Right atrium auricular region (tissue), 2 donors: ENCODE measurements at places on chromosomes 11 and 22. TPM values are rescaled to one million over a fixed set of nuclear protein-coding genes. Genes with fewer than 3 reads are reported as not detected.

GLYAT gene
- not detected for total RNA-seq

CHRDL2 gene
- total RNA-seq: 4.2 TPM

SOX6 gene
- 14.3 TPM for total RNA-seq

DNA sequence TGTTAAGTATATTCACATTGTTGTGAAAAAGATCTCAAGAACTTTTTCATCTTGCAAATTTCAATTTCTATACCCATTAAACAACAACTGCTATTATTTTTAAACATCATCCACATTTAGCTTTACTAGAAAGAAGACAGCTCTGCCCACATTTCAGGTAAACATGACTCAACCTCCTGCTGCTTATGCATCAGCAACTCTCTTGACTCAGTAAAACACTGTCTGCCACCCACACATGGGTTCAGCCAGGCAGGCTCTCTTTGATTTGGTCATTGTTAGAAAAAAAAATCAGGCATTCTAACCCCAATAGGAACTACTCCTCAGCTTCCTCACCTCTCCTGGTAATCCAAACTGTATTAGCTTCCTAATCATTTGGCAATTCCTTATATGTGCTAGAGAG, 5.1 kb upstream of the ENDOD1 start:
- H3K4me3 ChIP-seq: no peak overlapping the region
- H3K27ac ChIP-seq: no peak overlapping the region
- H3K27me3 ChIP-seq: no peaks in the 10 kb centered on the region

- no peak overlapping the region for H3K27ac ChIP-seq
- no peaks in the 10 kb centered on the region for H3K27me3 ChIP-seq
- no peak for DNase-seq
- no peak overlapping the region for H3K4me3 ChIP-seq
Measured at GRCh38 chr22:39773976-39774539, 119.5 kb downstream of the ENTHD1 start.

DNA sequence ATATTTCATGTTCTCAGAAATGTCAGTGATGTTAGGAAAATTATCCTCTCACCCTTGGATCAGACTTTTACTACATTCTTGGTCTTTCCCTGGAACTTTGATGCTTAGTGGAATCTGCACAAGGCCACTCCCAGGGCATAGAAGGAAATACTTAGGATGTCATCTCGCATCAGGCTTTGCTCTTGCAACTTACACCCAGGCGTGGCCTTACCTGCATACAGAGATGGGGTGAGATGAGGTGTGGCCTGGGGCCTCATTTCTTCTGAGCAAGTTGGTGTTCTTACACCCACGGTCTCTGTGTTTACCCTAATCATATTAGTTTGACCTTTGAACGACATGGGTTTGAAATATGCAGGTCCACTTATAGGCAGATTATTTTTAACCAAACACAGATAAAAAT, 19.0 kb upstream of the OR52K2 start:
- DNase-seq: no peak
- H3K27me3 ChIP-seq: no peaks in the 10 kb centered on the region
- H3K4me3 ChIP-seq: no peak overlapping the region
- no peaks in the 10 kb centered on the region for H3K36me3 ChIP-seq
- H3K4me1 ChIP-seq: no peaks in the 10 kb centered on the region
- no peak overlapping the region for H3K27ac ChIP-seq

DNA sequence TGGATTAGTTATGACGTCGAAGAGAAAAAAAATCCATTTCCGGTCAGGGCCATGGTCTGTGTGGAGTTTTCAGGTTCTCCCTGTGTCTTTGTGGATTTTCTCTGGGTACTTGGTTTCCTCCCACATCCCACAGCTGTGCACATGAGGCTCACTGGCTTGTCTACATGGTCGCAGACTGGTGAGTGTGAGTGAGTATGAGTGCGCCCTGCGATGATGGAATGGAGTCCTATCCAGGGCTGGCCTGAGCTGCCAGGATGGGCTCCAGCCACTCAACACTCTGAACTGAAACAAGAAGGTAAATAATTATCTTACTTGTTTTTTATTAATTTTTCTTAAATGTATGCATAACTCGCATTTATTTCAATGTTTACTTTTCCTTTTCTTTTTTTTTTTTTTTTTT, 10.8 kb downstream of the MMP3 start:
- H3K36me3 ChIP-seq: no peaks in the 10 kb centered on the region
- no peak overlapping the region for H3K27ac ChIP-seq
- no peaks in the 10 kb centered on the region for H3K4me1 ChIP-seq

- peak overlapping the region; percentile 76 for H3K27ac ChIP-seq
- no peaks in the 10 kb centered on the region for H3K27me3 ChIP-seq
- H3K4me3 ChIP-seq: peak overlapping the region; percentile 61
- H3K4me1 ChIP-seq: peaks cover 28% of the 10 kb centered on the region
- H3K36me3 ChIP-seq: no peaks in the 10 kb centered on the region
- DNase-seq: no peak
Measured at GRCh38 chr22:30386608-30386959, 627 bp downstream of the RNF215 start.

DNA sequence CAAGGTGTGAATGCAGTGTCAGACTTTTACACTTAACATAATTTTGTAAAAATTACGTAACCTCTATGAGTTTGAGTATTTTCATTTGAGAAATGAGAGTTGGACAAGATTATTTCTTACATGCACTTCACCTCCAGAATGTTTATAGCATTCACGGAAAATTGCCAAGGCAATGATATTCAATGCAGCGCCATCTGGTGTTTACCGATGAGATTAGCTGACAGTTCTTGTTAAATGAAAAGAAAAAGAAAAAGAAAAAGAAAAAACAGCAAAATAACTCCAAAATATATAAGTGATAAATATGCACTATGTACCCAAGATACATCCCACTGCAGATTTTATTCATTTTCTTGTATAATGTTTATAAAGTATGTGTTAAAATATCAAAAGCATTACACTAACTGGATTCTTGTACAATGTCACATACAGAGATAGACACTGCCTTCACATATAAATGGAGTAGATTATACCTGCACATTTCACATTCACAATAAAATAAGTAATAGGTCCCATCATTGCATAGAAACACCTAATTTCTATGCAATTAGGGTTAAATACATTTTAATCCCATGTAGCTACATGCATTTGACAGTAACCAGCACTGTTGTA, 976.3 kb upstream of the FAT3 start:
- no peaks in the 10 kb centered on the region for H3K36me3 ChIP-seq
- no peak overlapping the region for H3K27ac ChIP-seq
- H3K4me1 ChIP-seq: no peaks in the 10 kb centered on the region
- no peak overlapping the region for H3K4me3 ChIP-seq
- H3K27me3 ChIP-seq: no peaks in the 10 kb centered on the region

DNA sequence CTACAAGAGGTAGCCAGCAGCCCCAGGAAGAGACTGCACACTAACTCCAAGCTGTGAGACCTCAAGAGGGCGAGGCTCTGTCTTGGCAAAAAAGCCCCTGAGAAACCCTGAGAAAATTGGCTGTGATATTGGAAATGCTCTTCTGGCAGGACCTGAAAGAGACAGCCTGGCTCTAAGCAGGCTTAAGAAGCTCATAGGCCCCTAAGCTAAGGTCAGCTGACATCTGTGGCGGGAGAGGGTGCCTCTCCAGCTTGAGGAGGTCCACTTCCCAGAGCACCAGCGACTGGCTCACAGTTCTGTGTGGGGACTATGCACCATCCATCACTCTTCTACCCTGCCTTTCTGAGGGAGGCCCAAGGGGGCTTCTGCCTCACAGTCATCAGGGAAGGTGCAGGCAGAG, 12.4 kb downstream of the PLEKHA7 start:
- no peak for DNase-seq
- H3K27ac ChIP-seq: no peak overlapping the region
- H3K36me3 ChIP-seq: no peaks in the 10 kb centered on the region
- H3K27me3 ChIP-seq: no peaks in the 10 kb centered on the region
- no peak overlapping the region for H3K4me3 ChIP-seq

GRCh38 chr11:119026970-119027369, 3.7 kb downstream of the SLC37A4 start:
- no peaks in the 10 kb centered on the region for H3K27me3 ChIP-seq
- DNase-seq: no peak
- no peaks in the 10 kb centered on the region for H3K4me1 ChIP-seq
- H3K27ac ChIP-seq: no peak overlapping the region
- no peak overlapping the region for H3K4me3 ChIP-seq

DNA sequence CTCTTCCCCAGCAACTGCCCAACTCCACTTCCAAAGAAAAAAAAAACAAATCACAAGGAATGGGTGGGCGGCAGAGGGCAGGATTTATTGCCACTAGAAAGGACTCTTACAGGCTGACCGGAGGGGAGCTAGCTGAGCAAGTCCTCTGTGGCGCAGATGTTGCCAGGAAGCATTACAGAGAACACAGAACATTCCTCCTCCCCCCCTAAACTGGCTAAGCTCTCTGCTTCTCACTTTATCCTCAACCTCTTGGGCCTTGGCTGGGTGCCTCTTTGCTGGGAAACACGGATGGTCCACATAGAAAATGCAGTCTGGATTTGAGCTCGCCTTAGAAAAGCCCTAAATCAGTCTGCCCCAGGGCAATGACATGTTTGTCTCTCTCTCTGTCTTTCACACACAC, 12.6 kb upstream of the FJX1 start:
- no peaks in the 10 kb centered on the region for H3K4me1 ChIP-seq
- H3K4me3 ChIP-seq: no peak overlapping the region
- H3K27me3 ChIP-seq: no peaks in the 10 kb centered on the region
- no peak overlapping the region for H3K27ac ChIP-seq
- DNase-seq: no peak
